ENCODE measurements at places on chromosomes 7 and 10.

DNA sequence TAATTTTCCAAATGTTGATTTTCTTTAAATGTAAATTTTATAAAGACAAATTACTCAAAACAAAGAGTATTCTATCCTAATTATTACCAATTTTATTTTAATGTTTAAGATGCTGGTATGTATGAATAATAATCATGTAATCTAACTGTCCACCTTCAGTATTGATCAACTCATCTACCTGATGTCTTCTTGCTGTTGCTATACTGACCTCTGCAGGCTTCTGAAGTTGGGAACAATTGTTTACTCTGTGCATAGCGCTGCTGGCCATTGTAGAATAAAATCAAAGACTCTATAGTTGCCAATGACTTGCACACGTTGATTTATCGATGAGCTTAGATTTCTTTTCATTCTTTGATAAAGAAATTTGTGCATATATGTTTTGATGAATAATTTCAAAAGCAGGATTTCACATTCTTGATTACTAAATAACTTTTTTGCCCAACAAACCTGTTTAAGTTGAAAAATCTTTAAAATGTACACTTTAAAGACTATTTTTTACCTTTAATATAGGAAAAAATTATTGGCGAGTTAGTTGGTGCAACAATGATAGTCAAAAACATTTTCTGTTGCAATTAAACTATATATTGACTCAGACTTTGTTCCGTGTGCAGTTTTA lies 282.3 kb downstream of the TFEC start:
- no peak for DNase-seq

DNA sequence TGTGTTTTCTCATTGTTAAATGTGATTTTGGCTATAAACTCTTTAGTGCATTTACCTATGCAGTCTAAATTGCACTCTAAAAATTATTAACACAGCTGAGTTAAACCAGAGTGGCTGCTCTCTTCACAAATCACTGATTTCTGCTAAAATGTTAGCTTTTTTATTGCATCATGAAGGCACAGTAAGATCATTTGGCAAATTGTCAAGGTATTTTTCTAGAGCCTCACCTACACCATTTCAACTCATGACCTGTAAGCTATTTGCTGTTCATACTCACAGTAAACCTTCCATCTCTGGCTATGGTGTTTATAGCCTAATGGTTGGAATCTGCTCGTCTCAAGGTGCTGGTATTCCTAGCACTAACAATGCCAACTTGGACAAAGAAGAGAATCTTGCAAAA lies 25.7 kb downstream of the NDUFB2 start:
- no peak for DNase-seq

DNA sequence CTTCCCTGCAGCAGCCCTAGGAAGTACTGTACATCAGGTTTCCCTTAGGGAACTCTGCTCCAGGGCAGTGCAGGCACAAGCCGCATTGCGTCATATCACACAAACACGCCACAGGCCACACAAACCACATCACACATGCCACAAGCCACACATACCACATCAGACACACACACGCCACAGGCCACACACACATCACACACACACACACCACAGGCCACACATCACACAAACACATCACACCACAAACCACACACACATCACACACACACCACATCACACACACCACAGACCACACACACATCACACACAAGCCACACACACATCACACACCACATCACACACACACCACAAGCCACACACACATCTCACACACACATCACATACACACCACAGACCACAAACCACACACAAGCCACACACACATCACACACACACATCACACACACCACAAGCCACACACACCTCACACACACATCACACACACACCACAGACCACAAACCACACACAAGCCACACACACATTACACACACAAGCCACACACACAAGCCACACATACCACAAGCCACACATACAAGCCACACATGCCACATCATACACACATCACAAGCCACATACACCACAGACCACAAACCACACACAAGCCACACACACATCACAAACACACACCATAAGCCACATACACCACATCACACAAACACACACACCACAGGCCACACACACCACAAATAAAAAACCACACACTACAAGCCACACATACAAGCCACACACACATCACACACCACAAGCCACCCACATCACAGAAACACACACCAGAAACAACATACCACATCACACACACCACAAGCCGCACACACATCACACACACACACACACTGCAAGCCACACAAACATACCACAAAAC lies 53.4 kb downstream of the TMEM209 start:
- DNase-seq: no peak

DNA sequence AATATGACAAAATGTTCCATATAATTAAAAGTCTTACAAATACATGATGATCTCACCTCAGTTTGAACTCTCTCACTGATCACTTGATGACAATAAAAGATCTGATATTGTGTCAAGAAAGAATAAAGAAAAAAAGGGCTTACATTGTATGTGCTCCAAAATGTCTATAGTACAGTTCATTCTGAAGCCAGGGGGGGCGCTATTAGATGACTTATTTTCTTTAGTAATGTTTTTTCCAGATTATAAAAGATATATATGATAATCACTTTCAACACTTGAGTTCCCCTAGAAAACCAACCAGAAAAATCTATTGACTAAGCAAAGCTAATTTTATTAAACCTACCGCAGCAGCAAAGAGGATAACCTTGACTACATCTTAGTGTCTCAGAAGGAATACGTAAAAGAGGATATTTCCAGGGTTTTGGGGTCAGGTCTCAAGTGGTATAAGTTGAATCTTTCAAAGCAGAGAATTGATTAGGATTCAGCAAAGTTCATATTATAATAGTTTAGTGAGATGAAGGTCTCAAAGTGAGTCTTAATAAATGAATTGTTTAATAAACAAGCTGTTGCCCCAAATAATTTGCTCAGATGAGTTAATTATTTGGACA lies 55.8 kb downstream of the PTN start:
- DNase-seq: no peak

Data from ELF-1 (cell line).